ENCODE measurements at places on chromosomes 2 and 18.

- DNase-seq, result no peak
Measured at GRCh38 chr18:8705961-8706790, 820 bp downstream of the MTCL1 start.

GRCh38 chr2:120258196-120258595 lies 5.5 kb downstream of the RALB start:
- DNase-seq, result no peak

GRCh38 chr18:42113529-42114191 lies 158.6 kb downstream of the PIK3C3 start:
- no peak for DNase-seq

DNA sequence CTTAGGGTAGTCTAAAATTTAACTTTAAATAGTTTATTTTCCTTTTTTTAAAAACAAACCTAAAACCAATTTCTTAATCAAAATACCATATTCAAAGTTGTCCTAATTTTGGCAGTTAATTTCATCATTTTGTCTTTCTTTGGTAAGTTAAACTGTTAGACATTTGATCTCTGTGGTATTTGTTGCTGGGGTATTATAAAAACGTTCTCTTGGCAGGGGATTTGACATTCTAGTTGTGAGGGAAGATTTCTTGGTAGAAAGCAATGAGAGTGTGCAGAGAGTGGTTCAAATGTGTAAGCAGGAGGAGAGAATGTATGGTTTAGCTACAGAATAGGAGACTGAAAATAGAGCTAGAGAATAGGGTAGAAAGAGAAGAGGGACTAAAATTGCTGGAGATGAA lies 14.6 kb downstream of the GULP1 start:
- DNase-seq, result no peak

DNA sequence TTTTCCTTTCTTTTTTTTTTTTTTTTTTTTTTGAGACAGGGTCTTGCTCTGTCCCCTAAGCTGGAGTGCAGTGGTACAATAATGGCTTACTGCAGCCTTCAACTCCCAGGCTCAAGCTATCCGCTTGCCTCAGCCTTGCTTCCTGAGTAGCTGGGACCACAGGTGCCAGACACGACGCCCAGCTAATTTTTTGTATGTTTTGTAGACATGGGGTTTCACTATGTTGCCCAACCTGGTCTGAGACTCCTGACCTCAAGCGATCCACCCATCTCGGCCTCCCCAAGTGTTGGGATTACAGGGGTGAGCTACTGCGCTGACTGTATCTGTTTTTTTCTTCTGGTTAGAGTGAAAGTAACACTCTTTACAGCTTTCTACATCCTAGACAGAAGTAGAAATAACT lies 240.3 kb upstream of the FBXO11 start:
- no peak for DNase-seq

- no peak for DNase-seq
Measured at GRCh38 chr2:220394433-220394832, 767.0 kb downstream of the SLC4A3 start.

DNA sequence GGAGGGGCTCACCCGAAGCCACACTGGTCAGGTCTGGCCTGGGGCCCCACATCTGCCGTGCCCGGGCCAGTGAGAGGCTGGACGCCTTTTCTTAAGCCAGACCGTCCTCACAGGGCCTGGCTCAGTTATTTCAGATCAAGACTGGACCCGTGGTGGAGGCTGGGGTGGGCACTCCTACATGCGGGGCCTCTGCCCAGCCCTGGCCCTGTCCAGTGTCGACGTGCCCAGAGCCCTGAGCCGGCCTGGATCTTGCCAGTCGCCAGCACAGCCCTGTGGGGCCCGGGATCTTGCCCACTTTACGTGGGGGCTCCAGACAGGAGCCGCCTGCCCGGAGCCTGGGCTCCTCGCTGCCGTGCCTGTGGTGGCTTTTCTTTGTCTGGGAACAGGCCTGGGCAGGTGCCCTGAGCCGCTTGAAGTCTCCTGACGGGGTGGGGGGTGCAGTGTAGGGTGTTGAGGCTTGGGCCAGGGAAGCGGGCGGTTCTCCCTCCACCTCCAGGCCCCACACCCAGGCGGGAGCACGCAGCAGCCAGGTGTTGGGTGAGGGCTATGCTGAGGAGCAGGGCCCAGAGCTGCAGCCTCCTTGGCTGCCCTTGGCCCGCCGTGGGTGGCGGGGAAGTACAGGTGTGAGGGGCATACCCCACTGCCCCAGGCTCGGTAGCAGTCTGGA lies 6.0 kb downstream of the GPC1 start:
- DNase-seq, result no peak

Measured in esophagus squamous epithelium (tissue), 5 donors.